Endodermal cell (in vitro differentiated cells): ENCODE measurements at places on chromosomes 7 and 10. TPM values are rescaled to one million over a fixed set of nuclear protein-coding genes. Genes with fewer than 3 reads are reported as not detected.
A peak's percentile ranks its signal among the peaks of the same experiment; 100 is the strongest.

DNA sequence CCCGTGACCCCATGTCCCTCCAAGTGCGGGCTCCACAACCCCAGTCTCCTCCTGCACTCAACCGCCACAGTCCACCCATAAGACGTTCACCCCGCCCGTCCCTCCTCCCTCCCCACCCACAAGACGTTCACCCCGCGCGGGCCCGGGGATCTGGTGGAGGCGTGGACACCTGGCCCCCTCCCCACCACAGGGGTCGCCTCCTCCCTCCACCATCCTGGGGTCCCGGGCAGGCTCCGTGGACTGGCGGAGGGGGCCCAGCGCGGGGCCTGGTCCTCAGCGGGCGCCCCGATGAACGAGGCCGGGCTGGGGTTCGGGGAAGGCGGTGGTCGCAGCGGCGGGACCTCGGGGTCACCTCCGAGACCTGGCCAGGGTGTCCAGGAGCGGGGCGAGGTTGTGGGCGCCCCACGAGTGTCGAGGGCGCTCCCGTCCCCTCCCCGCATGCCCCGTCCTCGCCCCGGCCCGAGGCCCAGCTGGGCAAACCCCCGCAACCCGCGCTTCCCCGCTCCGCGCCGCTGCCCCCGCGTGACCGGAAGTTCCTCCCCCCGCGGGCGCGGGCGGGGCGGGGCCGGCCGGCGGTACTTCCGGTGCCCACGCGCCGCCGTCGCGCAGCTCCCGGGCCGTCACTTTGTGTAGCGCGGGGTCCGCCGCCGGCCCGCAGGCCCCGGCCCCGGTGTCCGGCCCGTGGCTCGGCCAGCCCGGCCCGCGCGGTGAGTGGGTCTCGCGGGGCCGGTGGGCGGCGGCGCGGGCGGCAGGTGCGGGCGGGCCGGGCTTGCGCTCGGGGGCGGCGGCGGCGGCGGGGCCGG is at the start of gene ZNF316:
Gene ZNF316, plus strand, starts transcription at position 578 of the 803 bp plus-strand sequence. CDS start 5,092 bp downstream, outside the sequence.
- DNase-seq, result no peak

Gene GPR26
- not detected in 2 replicates for total RNA-seq

- no peak for DNase-seq
These were observed 35.0 kb downstream of the PRR15 start for GRCh38 chr7:29598613-29599012.

DNA sequence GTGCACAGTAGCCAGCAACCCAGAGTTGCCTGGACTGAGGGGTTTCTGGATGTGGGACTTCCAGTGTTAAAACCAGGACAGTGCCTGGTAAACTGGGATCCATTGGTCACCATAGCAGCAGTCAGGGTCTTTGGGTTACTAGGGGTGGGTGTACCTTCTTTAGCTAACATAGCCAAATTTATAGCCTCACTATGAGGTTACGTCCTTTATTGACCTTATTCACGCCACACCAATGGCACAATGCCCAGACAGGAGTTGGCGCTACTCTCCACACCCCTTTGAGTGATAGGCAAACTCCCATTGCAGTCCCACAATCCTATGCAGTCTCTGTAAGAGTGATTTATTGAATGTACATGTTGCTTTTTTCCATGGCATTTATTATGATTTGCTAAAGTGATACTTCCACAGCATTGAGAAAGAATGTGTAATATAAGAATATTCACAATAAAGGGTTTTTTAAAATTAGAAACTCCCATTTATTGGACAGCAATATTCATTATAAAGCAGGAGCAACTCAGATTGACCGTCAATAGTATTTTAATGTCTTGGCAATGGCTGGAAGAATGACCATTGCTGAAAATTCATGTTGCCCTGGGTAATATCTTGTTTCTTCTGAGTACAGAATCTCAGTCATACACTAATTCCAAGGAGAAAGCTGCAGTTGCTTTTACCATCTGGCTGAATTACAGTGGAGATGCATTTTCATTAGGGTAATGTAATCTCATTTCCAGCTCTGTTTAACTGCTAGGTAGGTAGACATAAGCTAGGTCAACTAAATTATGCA is 26.1 kb downstream of the IFIT5 start:
- DNase-seq, result no peak

Gene FAM131B
- total RNA-seq, result 1.7 to 1.9 TPM (median 1.8 TPM) in 3 replicates

GRCh38 chr10:68492118-68492517 is 20.3 kb upstream of the DNA2 start:
- no peak for DNase-seq

GRCh38 chr10:94546049-94546900 is 687 bp downstream of the HELLS start:
- no peak for DNase-seq

DNA sequence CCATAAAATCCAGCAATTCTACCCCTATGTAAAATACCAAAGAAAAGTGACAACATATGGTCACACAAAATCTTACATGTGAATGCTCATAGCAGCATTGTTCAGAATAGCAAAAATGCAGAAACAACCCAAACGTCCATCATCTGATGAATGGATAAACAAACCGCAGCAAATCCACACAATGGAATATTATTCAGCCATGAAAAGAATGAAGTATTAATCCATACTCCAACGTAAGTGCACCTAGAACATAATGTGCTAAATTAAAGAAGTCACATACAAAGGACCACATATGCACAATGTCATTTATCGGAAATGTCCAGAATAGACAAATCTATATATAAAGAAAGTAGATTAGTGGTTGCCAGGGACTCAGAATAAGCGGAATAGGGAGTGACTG is 57.4 kb downstream of the SMURF1 start:
- no peak for DNase-seq

- DNase-seq, result no peak
These were observed 39.9 kb upstream of the LYZL1 start for GRCh38 chr10:29249018-29249417.

Gene SFTPD
- 0.86 to 1.1 TPM in 2 of 3 replicates, not detected in the other for total RNA-seq

DNA sequence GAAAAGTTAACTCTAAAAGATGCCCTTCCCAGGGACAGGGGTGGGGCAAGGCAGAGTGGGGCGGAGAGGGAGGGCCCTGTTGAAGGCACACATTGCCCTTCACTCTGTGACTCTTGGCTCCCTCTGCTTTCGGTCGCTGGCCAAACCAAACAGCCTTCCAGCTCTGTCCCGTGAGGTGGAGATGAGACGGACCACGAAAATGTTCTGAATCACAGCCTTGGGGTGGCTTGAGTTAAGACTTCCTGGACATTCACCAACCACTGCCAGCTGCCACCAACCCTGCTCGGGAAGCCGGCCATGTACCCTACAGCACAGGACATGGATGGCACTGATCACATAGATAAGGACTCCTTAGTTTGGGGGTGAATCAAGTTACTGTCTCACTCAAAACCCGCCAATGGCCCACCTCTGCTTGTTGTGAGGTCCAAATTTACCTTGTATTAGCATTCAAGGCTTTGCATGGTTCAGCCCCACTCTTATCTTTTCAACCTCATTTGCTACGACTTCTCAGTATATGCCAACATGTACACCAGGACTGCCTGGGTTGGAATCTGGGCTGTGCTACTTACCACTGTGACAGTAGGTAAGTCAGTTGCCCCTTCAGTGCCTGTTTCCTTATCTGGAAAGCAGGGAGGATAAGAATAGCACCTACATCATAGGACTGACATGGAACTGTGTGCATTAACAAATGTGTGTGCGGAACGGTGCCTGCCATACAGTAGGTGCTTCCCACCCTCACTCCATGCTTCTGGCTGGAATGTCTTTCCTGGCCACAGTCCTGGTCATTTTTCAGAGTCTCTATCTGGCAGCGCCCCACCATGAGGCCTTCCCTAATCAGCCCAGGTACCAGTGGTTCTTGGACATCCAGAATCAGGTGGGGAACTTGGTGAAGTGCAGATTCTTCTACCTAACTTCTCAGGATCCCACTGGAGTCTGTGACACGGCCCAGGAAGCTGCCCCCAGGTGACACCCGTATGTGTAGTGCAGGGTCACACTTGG is 28.0 kb downstream of the ITPRIP start:
- no peak for DNase-seq

Gene CNPY1
- 0.33 to 0.48 TPM in 2 of 3 replicates, not detected in the other for total RNA-seq

Gene PDGFA
- 11.4 to 13.6 TPM (median 11.9 TPM) in 3 replicates for total RNA-seq

Gene NUP42
- 26.3 and 33.1 TPM in 2 replicates for total RNA-seq

GRCh38 chr10:102352066-102352715 is 43.3 kb upstream of the NFKB2 start:
- peak; percentile 88 for DNase-seq

DNA sequence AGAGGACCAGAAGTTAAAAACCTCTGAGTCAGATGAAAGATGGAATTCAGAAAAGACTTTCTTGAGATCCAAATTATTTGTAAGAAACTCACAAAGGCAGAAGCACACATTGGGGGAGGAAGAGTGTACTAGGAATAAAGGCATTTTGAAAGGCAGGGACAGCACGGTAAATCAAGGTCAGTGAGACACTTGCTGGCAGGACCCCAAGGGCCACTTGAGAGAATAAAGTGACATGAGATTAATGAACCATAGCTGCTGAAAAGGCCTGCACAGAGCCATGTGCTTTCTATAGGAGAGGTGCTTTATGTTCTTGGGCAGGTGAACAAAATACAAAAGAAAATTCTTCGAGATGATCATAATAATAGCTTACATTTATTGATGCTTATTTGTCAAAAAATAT is 929.9 kb upstream of the MBL2 start:
- no peak for DNase-seq

- no peak for DNase-seq
These were observed 17.2 kb downstream of the MNX1 start for GRCh38 chr7:156993021-156993924.

GRCh38 chr7:157401567-157402387 is 65.0 kb downstream of the DNAJB6 start:
- DNase-seq, result no peak

DNA sequence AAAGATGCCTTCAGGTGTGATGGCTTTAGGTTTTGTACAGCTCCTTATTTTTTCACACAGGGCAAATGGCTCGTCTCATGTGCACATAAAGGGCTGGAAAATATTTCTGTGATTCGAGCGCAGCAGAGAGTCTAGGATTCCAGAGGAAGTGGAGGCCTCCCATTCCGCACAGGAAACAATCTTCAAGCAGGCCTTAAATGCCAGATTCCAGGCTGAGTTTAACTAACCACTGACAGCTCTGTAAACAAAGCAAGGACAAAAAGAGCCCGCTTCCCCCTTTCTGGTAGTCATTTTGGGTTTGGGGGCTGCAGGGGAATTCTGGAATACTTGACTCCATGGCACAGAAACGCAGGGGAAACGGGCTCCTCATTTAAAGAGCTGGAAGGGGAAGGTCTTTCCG is 87.2 kb downstream of the CALD1 start:
- no peak for DNase-seq

DNA sequence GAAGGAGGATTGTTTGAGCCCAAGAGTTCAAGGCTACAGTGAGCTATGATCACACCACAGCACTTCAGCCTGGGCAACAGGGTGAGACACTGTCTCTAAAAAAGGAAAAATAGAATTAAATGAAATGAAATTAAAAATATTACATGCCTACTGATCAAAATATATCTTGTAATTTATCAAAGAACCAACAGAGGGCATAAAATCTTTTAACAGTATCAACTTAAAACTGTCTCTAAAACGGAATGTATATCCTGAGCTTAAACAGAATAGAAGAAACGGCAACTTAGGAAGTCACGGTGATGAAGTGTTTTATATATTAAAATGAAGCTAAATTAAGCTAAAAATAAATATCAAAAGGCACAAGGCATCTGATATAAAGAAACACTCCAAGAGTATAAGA is 78.8 kb downstream of the MTPAP start:
- no peak for DNase-seq
